ENCODE measurements at places on chromosomes 6 and 20.

DNA sequence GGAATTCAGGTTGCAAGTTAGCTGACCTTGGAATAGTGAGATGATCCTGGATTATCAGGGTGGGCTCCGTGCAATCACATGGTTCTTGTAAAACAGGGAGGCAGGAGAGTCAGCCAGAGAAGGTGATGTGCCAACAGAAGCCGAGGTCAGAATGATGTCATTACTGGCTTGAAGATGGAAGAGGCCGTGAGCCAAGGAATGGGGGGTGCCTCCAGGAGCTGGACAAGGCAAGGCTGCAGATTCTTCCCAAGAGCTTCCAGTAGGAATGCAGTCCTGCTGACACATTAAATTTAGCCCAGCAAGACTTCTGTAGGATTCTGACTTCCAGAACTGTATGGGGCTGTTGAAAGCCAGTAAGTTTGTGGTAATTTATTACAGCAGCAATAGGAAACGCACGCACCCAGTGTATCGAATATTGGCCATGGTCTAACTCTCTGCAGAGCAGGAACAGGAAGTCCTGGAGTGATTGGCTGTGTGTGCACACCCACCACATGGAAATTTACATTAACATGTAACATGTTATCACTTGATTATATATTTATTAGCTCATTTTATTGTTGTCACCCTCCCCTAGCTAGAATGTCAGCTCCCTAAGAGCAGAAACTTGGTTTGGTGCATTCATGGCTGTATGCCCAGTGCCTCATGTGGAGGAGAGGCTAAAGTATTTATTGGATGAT is 19.1 kb downstream of the SLC24A3 start:
- DNase-seq = no peak
- H3K36me3 ChIP-seq = no peaks in the 10 kb centered on the region
- no peak overlapping the region for H3K27ac ChIP-seq
- H3K27me3 ChIP-seq = no peaks in the 10 kb centered on the region
- no peak overlapping the region for H3K4me3 ChIP-seq

DNA sequence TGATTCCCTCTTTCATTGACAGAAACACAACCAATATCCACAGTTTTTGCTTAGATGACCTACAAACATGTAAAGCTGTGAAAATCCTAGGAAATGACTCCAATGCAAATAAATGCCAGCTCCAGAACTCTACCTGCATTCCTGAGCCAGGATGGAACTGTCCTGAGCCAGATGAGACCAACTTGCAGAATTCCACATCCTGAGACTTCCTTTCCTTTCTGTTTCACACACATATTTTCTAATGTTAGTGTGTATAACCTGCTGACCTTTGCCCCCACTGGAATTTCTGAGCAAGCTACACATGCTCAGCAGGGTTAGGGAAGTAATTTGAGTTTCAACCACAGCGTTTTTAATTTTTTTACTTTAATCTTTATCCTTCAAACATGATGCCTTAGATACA is 69.6 kb upstream of the ADGRF1 start:
- H3K4me3 ChIP-seq = no peak overlapping the region
- H3K27me3 ChIP-seq = no peaks in the 10 kb centered on the region
- no peak overlapping the region for H3K27ac ChIP-seq

DNA sequence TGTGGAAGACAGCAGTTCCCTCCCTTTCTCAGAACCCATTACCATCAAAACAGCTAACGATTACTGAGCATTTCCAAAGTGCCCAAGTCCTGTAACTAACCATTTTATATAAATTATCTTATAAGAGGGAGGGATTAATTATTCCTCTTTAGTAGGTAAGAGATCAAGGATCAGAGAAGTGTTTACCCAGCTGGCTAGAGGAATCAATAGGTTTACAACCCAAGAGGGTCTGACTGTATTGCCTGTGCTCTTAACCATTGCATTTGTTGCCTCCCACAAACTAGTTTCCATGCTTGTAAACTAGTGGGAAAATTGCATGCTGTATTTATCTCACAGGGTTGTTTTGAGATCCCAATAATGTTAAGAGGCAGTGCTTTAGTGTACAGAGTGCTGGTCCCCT is 3.7 kb upstream of the DBNDD2 start:
- H3K27me3 ChIP-seq = no peaks in the 10 kb centered on the region
- H3K36me3 ChIP-seq = peaks cover 9% of the 10 kb centered on the region
- H3K27ac ChIP-seq = no peak overlapping the region
- no peak for DNase-seq
- peaks cover 15% of the 10 kb centered on the region for H3K4me1 ChIP-seq
- H3K4me3 ChIP-seq = no peak overlapping the region

GRCh38 chr6:152771061-152771687 is 20.6 kb downstream of the VIP start:
- no peak for DNase-seq
- no peak overlapping the region for H3K4me3 ChIP-seq
- no peaks in the 10 kb centered on the region for H3K27me3 ChIP-seq
- H3K4me1 ChIP-seq = no peaks in the 10 kb centered on the region
- H3K36me3 ChIP-seq = no peaks in the 10 kb centered on the region

Measured in ascending aorta (tissue), 2 donors.